ENCODE measurements at places on chromosomes 12 and 14. TPM values are rescaled to one million over a fixed set of nuclear protein-coding genes. Genes with fewer than 3 reads are reported as not detected.

The IRAK3 gene
- polyA plus RNA-seq, result 3.4 TPM

The SIX4 gene
- 21.8 TPM for polyA plus RNA-seq

The C3AR1 gene
- 0.52 TPM for polyA plus RNA-seq

The OVCH1 gene
- polyA plus RNA-seq, result 0.22 TPM

The ASPG gene
- polyA plus RNA-seq, result not detected

The ASCL1 gene
- polyA plus RNA-seq, result not detected
